Effector CD8-positive, alpha-beta T cell (primary cell): ENCODE measurements at places on chromosomes 11 and 22.
A peak's percentile ranks its signal among the peaks of the same experiment; 100 is the strongest.

- DNase-seq = no peak
Measured at GRCh38 chr11:103202048-103202651, 92.9 kb downstream of the DYNC2H1 start.

- DNase-seq = peak; percentile 48
Measured at GRCh38 chr11:65424205-65425104, 1.9 kb downstream of the NEAT1 start.

- DNase-seq = no peak
Measured at GRCh38 chr22:36409056-36409455, 21.3 kb upstream of the MYH9 start.

- no peak for DNase-seq
Measured at GRCh38 chr22:43183496-43184277, 3.2 kb downstream of the TTLL12 start.

GRCh38 chr11:5923427-5923776 lies 18.6 kb upstream of the OR56A3 start:
- DNase-seq = no peak

- no peak for DNase-seq
Measured at GRCh38 chr11:57764972-57765371, 3.4 kb downstream of the CTNND1 start.

DNA sequence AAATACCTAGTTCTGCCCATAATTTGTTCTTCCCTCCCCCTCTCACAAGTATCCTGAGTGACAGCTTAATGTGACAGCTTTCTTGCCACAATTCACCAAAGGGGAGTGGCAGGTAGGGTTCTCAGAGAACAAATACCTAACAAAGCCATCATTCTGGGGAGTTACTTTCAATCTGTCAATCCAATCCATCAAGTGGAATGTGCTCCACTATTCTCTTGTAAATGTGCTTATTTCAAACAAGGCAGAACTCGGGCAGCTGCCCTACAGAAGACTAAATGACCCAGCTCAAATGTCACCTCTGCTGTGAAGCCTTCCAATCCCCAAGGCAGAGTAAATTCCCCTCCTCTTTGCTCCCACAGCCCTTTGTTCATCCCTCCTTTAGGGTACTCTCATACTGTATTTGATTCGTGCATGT lies 27.8 kb downstream of the LGR4 start:
- DNase-seq = no peak

GRCh38 chr11:63511048-63511748 lies 5.3 kb downstream of the LGALS12 start:
- DNase-seq = no peak

DNA sequence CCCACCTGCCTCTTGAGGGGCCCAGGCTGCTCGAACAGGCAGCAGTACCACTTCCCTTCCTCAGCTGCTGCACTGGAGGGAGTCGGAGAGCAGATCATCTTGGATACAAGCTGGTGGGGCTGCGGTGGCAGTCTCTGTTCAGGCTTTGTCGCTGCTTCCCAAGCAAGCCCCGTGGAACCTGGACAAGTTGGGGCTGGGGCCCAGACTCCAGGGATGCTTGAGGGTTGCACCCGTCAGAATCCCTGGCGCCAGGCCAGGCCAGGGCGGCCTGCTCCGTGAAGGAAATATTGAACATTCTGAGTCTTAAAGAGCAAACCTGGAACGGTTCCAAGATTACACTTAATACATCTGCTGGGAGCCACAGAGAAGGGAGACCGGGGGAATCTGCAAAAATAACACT lies 310.1 kb upstream of the SORL1-AS1 start:
- DNase-seq = no peak

DNA sequence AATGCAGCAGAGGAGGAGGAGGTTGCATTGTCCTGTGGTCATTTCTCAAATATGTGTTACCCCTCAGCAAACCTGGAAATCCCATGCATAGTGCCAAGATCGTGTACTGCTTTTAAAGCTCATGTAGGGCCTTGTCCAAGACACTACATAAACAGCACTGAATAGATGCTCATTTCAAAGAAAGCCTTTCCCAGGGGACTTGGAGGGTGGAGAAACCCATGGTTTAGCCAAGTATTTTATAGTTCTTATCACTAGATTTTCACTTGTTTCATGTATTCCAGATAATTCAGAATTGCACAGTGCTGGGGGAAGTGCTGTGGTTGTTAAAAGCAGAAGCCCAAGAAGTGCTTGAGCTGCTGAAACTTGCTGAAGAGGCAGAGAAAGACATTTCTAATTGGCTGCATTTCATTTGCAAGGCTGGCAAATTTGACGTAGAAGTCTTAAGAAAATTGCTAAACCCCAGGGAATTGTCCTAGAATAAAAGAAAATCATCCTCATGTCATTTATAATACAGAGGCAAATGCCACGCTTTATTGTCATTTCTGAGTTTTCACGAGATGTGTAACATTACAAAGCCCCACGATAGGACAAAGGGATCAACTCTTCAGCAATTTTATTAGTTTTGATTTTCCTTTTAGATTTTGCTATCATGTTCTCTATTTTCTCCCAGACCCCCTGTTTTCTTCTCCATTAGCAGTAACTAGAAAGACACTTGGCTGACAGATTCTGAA lies 20.1 kb downstream of the CSRP3 start:
- no peak for DNase-seq

GRCh38 chr11:34243600-34244464 lies 114.0 kb downstream of the ABTB2 start:
- DNase-seq = no peak

- no peak for DNase-seq
Measured at GRCh38 chr11:15453211-15453765, 338.6 kb downstream of the INSC start.

- no peak for DNase-seq
Measured at GRCh38 chr11:87778357-87778756, 396.9 kb downstream of the RAB38 start.

GRCh38 chr11:69538854-69539253 lies 57.4 kb downstream of the LINC01488 start:
- no peak for DNase-seq

- no peak for DNase-seq
Measured at GRCh38 chr22:37273126-37273845, 9.0 kb upstream of the CYTH4 start.

DNA sequence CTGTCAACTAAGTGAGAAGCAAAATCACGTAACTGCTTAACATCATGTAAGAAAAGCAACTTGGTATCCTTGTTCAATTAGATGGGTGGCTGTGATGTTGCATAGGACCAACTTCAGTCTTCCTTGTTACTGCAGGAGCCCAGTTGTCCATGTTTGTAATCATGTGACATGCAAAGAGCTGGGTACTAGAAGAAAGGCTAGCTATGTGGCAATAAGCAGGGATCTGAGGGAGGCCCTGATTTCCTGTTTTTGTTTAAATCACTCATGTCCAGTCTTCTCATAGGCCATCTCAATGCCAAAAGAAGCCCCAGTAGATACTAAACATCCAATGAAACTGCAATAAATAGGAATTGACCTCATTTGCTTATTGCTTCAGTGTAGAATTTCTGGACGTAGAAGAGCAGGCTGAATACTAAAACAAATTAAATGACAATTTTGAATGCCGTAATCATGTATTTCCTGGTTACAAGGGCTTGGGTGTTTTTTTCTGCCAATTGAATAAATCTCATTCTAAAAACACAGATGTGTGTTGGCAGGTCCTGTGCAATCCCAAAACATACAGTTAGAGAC lies 140.8 kb upstream of the ARHGAP20 start:
- DNase-seq = no peak

DNA sequence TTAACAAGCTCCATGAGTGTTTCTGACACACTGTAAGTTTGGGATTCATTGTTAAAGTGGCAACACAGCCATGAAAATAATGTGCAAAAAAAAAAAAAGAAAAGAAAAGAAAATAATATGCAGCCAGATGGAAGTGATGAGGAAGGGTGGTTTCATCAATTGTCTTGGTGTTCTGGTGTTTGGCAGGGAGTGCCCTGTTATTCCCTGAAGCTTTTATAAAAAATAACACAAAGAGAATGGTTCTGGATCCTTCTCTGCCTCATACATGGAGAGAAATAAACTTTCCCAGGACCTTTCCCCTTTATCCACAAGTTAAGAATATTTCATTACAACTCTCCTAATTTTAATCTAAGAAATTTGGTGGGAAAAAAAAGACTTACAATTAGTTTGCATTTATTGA lies 16.7 kb downstream of the AMOTL1 start:
- DNase-seq = no peak

DNA sequence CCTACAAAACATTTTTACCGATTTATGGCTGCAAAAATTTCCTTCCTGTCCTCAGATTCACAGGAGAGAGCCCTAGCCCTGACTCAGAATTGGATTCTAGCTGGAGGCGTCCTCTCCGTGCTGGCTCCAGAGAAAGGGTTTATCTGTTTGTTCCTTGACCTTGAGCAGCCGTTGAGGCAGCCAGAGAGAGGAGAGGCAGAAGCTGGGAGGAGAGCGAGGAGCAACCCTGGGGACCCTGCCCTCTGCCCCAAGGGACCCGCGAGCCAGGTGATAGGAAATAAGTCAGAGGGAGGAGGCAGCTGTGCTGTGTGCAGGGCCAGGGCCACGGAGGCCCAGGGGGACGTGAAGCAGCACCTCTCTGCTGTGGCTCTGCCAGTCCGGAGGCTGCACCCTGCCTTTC lies 75.6 kb downstream of the IGLL1 start:
- DNase-seq = no peak

GRCh38 chr11:112167145-112167544 lies at the start of gene TEX12:
Gene TEX12, plus strand, starts transcription at chr11:112167372. Its CDS starts 1,897 bp downstream, at chr11:112169269.
- DNase-seq = no peak

GRCh38 chr11:77094841-77095365 lies 7.7 kb upstream of the OMP start:
- DNase-seq = no peak

DNA sequence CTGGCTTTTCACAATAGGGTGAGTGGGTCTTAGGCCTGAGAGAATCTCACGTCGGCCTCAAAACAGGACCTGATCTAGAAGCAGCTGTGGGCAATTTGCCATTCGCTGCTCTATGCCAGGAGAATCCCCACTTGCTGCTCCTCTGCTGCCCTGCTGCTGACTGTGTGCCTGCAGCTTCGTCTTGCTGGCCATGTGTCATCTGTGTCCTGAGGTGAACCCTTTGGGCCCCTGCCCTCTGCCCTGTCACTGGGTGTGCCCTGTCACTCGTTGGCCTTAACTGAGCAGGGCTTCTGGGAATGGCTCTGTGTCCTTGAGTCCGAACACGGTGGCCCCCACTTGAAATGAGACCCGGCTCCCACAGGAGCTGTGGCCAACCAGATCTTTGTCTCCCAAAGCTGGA lies 6.2 kb downstream of the NAA40 start:
- no peak for DNase-seq

DNA sequence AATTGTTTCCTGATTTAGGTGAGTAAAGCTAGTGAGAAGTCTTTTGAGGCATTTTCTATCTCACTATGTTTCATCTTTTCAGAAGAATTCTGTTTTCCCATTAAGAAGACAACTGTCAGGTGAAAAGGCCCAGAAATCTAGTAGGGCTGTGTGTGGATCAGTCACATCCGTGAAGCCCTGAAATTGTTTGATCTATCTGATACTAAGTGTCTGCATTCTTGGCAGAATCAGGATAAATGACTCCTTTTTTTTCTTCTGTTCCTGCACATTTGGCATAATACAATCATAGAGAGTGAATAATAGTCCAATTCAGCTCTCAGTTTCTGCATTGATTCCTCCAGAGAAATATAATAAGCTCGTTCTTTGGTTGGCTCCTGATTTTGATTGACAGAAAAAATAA lies 208.3 kb downstream of the NAV2 start:
- no peak for DNase-seq

- DNase-seq = no peak
Measured at GRCh38 chr22:29044657-29045176, 16.9 kb downstream of the C22orf31 start.

- no peak for DNase-seq
Measured at GRCh38 chr11:66556086-66556485, 9.4 kb downstream of the ACTN3 start.

DNA sequence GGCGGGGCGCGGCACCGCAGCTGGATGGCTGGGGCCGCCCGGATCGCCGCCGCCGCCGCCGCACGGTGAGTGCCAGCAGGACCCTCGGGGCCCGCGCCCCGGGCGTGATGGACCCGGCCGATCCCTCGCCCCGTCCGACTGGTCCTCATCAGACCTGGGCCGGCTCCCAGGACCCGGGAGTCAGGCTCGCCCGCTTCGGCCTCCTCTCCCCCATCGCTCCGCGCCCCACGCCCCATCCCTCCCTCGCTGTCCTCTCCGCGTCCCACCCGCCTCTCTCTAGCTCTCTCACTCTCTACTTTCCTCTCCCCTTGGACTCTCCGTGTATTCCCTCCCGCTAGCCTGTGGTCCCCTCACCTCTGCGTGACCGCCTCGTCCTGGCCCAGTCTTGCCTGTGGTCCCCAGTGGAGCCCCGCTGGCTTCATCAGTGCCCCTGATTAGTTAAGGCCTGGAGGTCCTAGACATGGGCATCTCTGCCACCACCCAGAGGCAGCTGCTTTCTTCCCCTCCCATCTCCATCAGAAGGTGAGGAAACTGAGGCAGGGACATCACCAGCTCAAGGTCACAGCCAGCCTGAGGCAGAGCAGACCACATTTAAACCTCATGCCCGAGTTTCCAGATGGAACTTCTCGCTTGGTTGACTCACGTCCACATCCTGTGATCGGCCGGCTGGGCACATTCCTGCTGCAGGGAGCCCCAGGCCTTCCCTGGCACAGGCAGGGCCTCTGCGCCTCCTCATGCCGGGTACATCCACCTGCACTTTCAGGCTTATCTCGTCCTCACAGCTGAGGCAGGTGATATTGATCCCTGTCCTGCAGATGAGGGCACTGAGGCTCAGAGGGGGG lies 429 bp downstream of the SLC39A13 start:
- no peak for DNase-seq

DNA sequence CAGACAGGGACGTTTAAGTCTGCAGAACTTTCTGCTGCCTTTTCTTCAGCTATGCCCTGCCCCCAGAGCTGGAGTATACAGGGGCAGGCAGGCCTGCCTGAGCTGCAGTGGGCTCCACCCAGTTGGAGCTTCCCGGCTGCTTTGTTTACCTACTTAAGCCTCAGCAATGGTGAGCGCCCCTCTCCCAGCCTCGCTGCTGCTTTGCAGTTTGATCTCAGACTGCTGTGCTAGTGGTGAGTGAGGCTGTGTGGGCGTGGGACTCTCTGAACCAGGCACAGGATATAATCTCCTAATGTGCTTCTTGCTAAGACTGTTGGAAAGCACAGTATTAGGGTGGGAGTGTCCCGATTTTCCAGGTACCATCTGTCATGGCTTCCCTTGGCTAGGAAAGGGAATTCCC lies 38.5 kb downstream of the NELL1 start:
- DNase-seq = no peak

GRCh38 chr22:43625242-43625641 lies 186.9 kb downstream of the EFCAB6 start:
- no peak for DNase-seq

DNA sequence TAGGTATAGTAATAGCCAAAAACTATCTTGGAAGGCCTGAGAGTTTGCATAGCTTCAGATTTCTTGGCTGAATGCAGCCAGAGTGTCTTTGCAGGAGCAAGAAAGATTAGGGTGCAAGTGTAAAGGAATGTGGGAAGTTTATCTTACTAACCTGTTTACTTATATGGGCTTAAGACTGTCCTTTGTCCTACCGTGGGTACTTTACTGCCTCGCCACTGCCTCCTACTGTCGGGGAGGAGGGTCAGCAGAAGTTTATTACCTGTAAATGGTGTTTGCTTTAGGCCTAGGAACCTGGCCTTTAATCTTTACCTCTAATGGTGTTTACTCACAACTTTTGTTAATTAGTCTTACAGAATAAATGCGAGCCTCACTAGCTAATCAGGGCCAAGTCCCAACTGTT lies 633.8 kb downstream of the DLG2 start:
- DNase-seq = no peak

- DNase-seq = no peak
Measured at GRCh38 chr11:86421946-86422345, 47.3 kb downstream of the CCDC81 start.

- no peak for DNase-seq
Measured at GRCh38 chr11:119417726-119418540, 5.0 kb downstream of the THY1 start.
